Left hindlimb (tissue), 1 donor: ENCODE measurements at places on chromosomes 7 and 10.

GRCh38 chr7:121214657-121215056, 114.1 kb upstream of the WNT16 start:
- DNase-seq = no peak

- DNase-seq = no peak
These were observed 68.2 kb upstream of the RPA3 start for GRCh38 chr7:7786595-7786994.

DNA sequence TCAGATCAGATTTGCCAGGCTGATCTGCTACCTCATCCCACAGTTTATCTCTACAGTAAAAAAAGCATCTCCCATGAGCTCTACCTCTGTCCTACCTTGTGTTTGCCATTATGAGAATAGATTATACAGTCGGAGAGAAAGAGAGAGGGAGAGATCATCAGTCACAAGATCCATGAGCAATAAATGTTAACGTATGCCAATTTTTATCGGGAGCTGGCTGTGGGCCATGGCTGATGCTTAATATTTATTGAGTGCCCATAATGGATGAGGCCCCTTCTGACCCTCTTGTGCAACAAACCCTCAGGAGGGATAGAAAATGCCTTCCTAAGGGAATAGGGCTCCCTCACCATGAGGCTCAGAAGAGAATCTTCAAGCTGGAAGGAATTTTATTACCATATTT, 52.8 kb downstream of the C10orf90 start:
- DNase-seq = no peak

- DNase-seq = peak; percentile 84
These were observed 291.3 kb upstream of the ZMIZ1 start for GRCh38 chr10:78777466-78777865.

DNA sequence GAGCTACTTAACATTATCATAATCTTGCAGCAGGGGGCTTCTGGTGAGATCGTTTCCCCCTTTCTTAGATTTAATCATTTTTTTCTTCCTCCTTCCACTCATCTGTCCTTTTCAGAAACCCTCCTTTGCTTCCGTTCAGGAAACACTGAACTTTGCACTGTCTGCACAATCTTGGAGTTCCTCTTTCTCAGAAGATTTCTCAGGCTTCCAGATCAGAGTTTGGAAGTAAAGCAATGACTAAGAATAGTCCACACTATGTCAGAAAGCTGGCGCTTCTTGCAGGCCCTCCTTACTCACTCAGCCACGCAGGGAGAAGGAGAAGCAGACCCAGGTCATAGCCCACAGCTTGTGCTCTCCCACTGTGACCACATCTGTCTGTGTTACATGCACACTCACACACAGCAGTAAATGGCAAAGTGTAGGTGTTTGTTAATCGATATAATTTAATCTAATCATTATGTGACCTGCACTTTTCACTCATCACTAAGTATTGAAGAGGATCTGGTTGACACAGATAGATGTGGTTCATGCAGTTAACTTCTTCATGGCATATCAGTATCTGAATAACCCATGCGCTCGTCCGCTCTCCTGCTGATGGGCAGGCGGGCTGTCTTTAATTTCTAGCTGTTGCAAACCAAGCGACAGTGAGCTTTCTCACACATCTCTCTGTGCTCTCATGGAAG, 30.2 kb downstream of the ALOX5 start:
- DNase-seq = no peak

DNA sequence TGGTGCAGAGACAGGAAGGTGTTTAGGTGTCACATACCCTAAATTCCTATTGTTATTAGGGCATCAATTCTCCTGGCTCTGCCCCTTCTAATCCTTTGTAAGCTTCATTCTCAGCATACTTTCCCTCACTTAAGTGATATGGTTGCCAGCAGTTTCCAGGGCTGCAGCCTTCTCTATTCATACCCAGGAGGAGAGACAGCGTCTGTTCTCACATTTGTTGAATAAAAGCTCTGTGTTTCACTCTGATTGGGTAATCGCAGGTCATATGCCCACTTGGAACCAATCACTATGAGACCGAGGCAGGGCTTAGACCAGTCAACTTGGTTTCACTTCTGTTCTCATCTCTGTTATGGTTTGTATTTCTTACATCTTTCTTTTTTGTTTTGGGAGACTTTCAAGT, 109.6 kb upstream of the MTPN start:
- DNase-seq = peak; percentile 52

DNA sequence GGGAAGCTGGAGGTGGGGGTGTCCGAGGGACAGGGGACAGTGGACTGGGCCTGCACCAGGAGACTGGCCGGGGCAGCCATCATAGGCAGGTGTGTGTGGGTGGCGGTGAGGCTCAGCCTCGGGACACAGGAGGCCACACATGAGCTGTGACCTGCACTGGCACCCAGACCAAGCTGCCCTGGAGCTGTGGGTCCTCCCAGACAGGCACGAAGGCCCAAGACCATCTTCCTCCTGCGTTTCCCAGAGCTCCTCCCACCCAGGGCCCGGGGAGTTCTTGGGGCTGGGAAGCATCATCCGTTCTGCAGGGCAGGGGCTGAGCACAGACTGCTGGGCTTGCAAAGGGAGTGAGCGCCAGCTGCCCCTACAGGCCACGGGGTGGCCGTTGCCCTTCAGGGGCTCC, 87.4 kb downstream of the PDGFA start:
- no peak for DNase-seq

GRCh38 chr10:17025444-17026295, 103.9 kb downstream of the CUBN start:
- no peak for DNase-seq

- DNase-seq = no peak
These were observed 1584.4 kb upstream of the LRRTM3 start for GRCh38 chr10:65341323-65341925.

DNA sequence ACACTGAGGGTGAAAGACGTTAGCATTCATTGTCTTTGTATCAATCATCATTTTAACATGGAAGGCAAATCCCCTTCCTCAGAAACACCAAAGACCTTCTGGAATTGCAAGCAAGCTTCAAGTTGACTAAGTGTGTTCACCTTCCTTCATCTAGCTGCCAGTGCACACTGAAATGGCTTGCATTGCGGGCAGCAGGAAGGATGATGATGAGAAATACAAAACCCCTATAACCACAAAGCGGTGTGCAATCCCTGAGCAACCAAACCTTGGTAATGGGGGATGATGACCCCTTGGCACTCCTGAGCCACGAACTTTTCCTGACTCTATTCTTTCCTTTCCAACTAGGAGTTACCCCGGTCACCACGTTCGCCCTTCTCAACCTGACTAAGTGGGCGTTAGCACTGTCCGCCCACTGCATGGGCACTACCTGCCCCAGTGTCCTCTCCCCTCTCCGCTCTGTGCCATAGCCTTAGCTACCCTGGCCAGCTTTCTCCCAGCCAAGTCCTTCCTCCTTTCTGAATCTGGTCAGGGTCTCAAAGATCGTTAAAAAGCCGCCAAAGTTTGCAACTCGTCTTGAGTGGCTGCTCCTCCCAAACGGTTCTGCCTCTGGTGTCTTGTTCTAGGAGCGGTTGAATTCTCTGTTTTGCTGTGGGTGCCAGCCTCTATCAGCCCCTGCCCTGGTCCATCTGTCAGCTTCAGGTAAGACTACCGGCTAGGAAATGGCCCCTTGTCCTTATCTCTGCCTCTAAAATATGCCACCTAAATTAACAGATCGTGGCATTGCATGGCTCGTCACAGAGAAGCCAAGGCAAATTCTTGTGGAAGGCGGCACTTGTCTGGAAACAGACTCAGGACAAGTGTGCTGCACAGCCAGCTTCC, 586 bp upstream of the AOC1 start:
- no peak for DNase-seq

GRCh38 chr10:133459454-133460207, 5.9 kb downstream of the SCART1 start:
- DNase-seq = no peak

- DNase-seq = no peak
These were observed 181.3 kb downstream of the RNLS start for GRCh38 chr10:88401671-88402347.

DNA sequence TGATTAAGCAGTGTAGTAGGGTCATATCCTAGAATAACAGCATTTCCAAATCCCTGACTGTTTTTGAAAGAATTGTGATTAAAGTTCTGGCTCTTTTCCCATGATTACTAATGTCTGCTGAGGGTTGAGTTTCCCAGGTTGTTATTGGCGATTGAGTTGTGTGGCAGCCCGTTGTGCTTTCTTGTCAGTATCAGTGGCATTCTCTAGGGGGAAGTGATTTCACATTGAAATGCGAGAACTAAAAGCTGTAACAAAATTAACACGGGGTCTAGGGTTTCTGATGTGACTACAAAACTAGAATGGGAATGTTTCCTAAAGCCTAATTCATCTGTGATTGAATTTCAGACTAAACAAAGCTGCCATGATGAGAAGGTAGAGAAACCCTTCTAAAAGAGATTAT, 349.4 kb downstream of the EXOC4 start:
- no peak for DNase-seq

- no peak for DNase-seq
These were observed 920.1 kb upstream of the AUTS2 start for GRCh38 chr7:68678196-68678595.

DNA sequence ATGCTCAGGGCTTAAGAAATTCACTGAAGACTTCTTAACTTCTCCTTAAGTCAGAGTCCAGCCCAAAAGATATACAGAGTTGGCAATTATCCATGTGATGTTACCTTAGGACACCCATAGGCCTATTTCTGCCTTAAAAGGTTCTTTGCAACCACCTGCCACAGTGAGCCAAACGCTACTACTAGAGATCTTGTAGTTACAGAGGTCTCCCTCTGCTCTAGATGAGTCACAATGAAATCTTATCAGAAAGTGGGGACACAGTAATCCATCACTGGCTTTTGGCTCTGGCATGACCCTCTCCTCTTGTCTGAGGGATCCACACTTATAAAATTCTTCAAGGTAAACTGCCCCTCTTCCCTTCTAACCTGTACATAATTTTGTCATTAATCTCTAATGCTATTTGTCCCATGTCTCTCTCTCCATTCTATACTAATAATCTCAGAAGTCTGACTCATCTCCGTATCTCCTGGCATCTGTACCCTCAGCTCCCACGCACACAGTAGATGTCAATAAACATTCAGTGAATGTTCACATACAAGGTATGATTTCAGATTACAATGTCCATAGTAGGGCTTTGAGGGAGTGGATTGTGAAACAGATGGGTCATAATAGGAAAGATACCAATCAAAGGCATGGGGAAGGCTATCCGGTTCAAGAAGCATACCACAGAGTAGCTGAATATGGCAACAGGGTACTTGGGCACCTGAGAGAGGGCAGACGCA, 112.1 kb downstream of the SGMS1 start:
- no peak for DNase-seq

DNA sequence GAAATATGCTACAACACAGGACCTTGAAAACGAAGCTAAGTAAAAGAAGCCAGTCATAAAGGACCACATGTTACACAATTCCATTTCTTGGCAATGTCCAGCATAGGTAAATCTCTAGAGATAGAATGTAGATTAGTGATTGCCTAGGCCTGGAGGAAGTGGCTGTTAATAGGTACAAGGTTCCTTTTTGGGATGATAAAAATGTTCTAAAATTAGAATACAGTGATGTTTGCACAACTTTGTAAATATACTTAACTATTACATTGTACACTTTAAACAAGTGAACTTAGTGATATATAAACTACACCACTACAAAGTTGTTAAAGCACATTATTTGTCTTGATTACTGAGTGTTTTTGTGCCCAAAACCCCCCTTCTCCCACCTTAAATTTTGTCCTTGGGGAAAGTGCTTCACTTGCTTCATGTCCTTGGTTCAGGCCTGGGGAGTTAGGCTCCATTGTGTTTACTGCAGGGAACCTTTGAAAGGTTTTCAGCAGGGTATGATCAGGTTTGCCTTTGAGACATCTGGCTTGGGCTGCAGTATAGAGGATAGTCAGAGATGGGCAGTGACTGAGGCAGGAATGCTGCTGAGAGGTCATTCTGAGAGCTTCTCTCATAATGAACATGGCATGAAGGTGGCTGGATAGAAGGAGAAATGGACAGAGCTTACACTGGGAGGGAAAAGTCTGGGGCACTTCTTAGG, 1052.6 kb downstream of the REEP3 start:
- DNase-seq = no peak

DNA sequence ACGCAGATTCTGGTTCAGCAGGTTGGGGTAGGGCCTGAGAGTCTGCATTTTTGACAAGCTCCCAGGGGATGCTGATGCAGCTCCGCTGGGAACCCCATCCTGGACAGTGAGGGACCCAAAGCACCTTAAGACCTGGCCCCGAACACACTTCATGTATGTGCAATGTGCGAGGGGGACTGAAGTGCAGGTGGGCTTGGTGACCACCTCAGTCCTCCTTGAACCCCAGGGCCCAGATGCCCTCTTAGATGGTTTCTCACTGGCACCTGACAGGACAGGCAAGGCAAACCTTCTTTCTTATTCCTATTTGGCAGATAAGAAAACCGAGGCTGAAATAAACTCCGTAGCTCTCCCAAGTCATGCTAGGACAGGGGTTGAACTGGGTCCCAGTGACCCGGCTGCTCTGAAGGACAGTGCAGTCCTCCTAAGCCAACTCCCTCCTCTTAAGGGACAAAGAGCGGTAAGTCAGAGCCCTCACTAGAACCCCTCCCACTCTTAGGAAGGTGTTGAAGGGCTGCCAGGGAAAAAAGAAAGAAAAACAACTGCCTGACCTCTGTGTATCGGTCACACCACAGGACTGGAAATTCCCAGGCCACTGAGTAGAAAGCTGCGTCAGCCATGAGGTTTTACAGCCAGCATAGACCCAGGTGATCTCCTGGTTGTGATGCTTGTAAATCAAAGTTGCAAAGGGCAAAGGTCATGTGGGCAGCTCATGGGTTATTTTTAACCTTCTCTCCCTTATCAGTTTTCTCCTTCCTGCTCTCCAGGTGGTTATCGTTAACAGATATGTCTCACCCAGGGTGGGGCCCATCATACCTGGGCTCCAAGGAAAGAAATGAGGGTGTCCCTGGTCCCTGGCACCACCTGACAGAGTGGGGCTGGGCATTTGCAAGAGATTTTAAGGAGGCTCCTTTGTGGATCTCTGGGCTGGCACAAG, 90.9 kb upstream of the SMNDC1 start:
- DNase-seq = no peak

DNA sequence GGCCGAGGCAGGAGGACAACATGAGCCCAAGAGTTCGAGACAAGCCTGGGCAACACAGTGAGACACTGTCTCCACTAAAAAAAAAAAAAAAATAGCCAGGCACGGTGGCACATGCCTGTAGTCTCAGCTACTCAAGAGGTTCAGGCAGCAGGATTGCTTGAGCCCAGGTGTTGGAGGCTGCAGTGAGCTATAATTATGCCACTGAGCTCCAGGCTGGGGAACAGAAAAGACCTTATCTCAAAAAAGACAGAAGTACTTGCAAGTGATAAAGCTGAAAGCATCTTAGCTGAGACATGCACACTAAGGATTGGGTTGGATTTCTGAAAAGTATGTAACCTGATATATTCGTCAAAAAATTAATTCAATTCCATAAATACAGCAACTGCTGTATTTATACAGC, 68.4 kb downstream of the PPP1R3C start:
- DNase-seq = no peak

DNA sequence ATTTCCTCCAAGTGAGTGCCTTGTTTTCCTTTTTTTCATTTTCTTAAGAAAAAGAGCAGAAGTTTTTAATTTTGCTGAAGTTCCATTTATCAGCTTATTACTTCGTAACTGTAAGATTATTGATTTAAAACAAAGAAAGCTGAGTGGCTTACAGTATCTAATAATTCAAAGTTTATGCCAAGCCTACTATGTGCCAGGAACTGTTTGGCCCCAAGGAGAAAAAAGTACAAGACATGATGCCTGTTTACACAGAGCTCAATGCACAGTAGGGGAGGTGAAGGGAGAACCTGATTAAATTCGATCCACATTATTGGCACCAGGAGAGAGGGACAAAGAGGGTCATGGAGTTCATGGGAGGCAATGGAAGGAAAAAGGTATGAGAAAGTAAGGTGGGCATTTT, 419.3 kb upstream of the ZMIZ1 start:
- no peak for DNase-seq
